HFFc6 (cell line): ENCODE measurements at places on chromosomes 5 and 9.

DNA sequence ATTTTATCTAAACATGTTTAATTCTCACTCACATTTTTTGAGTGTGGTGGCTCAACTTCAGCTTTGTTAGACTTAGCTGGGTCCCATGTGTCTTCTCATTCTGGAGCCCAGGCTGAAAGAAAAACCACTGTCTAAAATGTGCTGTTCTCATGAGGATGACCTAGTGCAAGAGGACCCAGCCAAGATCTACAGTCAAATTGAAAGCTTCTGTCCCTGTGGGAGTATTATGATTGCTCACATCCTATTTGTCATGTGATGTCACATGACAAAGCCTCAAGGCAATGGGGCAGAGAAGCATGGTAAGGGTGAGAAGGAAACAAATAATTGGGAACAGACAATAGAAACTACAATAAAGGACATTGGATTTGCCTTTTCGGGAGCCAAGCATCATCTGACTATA is 113.4 kb upstream of the ASTN2 start:
- no peak for DNase-seq

- peak; percentile 18 for DNase-seq
Measured at GRCh38 chr5:172178991-172179989, 8.7 kb downstream of the STK10 start.

DNA sequence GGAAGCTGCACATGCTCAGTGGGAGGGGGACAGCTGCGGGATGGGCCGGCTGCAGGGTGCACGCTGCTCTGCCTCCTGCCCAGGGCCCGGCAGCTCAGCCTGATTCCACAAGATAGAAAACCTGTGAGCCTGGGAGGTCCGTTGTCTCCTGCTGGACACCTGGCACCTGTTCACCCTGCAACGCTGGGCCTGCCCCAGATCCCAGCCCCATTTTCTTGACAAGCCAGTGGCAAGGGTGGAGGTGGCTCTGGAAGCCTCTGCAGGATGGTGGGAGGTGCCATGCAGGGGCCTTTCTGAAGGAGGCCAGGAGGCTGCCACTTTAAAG is 68.1 kb upstream of the RNF130 start:
- no peak for DNase-seq

- peak; percentile 89 for DNase-seq
Measured at GRCh38 chr9:16337322-16338029, 533.0 kb downstream of the BNC2 start.

DNA sequence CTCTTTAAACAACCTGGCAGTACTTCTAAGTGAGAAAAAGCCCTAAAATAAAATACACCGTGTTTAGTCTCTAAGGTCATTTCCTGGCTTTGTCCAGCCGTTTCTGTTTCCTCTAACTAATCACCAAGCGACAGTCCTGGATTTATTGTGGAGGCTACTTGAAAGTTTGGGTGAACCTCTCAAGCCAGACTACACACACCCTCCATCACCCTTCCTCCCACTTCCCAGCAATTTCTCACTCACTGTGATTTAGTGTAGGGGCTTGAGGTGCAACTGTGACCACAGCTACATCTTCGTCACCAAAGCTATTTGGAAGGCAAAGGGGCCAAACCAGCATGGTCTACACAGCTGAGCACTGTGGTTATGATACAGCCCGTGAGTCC is 240.0 kb upstream of the SLC24A2 start:
- no peak for DNase-seq

- no peak for DNase-seq
Measured at GRCh38 chr5:52043543-52043942, 660.3 kb downstream of the ISL1 start.

DNA sequence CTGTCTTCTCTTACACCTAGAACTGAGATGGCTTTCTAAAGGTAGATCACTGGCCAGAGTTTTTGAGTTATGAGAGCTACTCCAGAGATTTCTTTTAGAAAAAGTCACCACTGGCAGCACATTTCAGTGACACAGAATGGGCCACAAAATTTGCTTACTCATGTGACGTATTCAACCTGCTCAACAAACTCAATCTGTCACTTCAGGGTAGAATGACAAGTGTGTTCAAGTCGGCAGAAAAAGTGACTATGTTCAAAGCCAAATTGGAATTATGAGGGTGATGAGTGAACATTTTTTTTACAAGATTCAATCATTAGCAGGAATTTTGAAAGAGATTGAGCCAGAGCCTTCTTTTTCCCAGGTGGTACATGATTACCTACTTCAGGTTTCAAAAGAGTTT is 46.5 kb downstream of the TAF11L14 start:
- DNase-seq: no peak

- no peak for DNase-seq
Measured at GRCh38 chr9:69834056-69834455, 13.4 kb downstream of the CFAP95 start.

- DNase-seq: peak; percentile 76
Measured at GRCh38 chr5:132007399-132008162, 3.9 kb downstream of the ACSL6 start.

DNA sequence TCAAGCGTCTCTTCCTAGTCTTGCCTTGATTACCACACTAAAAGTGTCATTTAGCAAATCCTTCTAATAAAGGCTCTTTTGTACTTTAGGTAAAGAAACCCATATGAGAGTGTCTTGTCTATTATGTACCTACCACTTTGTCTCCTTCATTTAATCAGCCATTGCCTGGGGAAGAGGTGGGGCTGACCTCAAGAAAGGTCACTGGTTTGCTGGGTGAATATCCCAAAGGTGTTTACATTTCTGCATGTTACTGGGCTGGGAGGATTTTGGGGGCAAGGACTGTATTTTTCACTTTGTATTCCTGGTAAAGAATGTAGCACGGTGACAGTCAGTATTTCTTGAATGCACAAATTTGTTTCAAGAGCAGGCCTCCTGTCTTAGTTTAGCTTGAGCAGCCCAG is 11.9 kb upstream of the RPS23 start:
- DNase-seq: no peak

DNA sequence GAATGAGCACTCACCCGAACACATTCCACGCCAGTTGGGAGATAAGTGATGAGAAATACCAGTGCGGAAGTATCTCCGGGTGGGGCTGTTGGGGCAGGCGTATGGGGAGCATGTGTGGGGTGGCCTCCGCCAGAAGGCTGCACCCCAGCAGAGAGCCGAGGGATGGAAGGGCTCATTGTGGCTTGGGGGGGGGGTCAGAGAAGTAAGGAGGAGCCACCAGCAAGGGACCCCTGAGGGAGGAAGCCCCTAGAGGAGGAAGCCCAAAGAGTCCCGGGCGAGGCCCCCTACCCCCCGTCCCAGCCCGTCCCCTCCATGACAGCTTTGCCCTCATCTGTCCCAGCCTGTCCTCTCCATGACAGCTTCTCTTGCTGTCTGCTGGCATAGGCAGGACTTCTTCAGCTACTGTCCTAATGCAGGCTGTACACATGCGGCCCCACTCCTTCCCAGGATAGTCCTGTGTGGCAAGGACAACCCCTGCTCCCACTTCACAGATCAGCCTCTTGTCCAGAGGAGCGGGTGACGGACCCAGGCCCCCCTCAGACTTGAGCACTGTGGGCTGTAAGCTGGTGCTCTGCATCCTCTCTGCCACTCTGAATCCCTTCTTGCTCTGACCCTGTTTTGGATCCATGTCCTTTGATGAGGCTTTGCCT is 239.6 kb downstream of the CACNA1B start:
- DNase-seq: no peak

- no peak for DNase-seq
Measured at GRCh38 chr9:104849023-104849422, 78.9 kb downstream of the ABCA1 start.

DNA sequence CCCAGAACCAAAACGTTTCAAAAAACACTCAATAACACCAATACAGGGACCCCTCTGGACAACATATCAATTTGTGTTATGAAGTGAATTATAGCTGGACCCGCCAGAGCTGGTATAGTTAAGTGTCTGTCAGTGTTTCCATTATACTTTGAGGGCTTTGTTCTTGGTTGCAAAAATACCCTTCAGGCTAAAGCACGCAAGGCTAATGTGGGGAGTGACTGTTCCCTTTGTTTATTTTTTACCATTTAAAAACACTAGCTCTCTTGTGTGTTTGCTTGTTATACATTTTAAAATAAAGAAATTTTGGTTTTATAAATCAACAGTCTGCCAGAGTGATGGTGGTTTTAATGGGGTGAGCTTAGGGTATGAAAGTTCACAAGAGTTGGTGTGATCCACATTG is 859.5 kb downstream of the PTPRD start:
- no peak for DNase-seq

DNA sequence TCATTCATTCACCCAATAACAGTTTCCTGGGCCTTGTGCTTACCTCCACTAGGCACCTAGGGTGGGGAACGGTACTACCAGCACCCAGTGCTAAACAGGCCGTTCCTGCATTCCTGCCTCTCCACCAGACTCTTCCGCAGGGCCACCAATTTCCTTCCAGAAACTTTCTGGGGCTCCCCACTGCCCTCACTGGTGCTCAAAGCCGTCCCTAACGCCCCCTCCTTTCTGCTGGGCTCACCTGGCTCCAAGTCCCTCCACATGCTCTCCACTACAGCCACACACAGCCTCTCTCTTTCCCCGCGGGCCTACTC is 1.4 kb downstream of the PHF19 start:
- no peak for DNase-seq

- no peak for DNase-seq
Measured at GRCh38 chr5:180130876-180131740, 59.5 kb upstream of the RNF130 start.

- DNase-seq: no peak
Measured at GRCh38 chr5:82341325-82341724, 63.2 kb upstream of the RPS23 start.

- no peak for DNase-seq
Measured at GRCh38 chr5:68780299-68780955, 313.4 kb upstream of the SLC30A5 start.

GRCh38 chr9:109830545-109830944 is 50.5 kb downstream of the PALM2AKAP2 start:
- DNase-seq: no peak

GRCh38 chr5:150801117-150801927 is 22.8 kb downstream of the SMIM3 start:
- peak; percentile 58 for DNase-seq

DNA sequence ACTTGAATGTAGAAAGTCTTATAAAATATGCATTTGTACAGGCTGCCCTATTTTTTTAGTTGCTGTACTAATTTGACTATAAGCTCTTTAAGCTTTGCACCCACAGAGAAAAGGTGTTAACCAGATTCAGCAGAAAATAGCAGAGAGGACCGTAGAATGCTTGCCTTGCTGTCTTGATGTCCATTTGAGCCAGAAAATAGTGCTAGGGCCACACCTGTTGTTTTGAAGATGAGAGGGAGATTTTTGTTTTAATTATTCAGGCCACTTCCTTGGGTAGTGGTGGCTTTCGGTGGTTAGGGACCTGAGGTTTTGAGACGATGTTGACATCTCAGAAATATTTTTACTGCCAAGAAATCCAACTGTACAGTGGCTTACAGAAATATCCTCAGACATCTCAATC is 196.0 kb downstream of the SPATA31D1 start:
- no peak for DNase-seq

DNA sequence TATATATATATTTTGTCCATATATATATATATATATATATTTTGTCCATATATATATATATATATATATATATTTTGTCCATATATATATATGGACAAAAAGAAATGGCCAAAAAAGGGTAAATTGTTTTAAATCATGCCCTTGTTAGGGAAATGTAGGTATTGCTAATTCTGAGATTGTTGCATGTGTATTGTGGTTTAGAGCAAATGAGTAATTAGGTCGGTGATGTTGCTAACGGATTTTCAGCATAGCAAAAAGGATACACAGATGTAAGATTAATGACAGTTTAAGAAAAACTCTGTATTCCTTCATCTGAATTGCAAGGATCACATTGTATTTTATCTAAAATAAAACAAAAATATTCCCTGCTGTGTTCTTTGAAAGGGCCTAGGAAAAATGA is 40.2 kb downstream of the OSTF1 start:
- DNase-seq: no peak

DNA sequence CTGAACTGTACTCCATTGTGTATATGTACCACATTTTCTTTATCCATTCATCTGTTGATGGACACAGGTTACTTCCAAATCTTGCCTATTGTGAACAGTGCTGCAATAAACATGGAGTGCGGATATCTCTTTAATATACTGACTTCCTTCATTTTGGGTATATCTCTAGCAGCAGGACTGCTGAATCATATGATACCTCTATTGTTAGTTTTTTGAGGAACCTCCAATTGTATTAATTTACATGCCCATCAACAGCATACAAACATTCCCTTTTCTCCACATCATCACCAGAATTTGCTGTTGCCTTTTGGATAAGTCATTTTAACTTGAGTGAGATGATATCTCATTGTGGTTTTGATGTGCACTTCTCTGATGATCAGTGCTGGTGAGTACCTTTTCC is 81.8 kb upstream of the FAM120A start:
- no peak for DNase-seq

- DNase-seq: no peak
Measured at GRCh38 chr5:159736844-159737243, 179.4 kb upstream of the ADRA1B start.

DNA sequence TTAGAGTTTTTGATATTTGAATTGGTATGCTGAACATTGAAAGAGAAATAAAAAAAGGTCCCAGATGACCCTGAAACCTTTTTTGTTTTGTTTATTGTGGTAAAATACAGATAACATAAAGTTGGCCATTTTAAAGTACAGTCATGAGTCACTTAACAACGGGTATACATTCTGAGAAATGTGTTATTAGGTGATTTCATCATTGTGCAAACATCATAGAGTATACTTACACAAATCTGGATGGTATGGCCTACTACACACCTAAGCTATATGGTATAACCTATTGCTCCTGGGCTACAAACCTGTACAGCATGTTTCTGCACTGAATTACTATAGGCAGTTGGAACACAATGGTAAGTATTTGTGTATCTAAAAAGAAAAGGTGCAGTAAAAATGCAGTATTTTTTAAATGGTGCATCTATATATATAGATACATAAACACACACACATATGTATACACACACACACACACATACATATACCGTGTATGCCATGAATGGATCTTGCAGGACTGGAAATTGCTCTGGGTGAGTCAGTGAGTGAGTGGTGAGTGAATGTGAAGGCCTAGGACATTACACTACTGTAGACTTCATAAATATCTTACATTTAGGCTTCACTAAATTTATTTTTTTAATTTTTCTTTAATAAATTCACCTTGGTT is 31.0 kb downstream of the TTC1 start:
- DNase-seq: no peak

- DNase-seq: no peak
Measured at GRCh38 chr9:5113523-5113922, 71.9 kb downstream of the INSL6 start.

DNA sequence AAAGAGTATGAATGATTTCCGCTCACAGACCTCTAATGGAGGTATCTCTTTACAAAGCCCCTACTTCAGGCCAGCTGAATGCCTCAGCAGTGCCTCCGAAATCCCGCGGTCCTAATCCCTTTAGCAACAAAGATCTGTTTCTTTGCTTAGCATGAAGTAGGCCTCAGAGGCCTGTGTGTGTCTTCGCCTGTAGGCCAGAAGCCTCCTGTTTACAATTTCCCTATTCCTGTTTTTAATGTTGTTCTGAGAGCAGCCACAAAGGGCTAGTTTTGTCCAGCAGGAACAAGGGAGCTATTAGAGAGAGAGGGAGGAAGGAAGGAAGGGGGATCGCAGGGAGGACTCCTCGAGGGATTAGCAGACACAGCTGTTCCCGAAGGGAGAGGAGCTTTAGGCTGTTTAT is 166.4 kb upstream of the SPRY4 start:
- DNase-seq: no peak

GRCh38 chr5:95887977-95888376 is 65.5 kb upstream of the GLRX start:
- no peak for DNase-seq

- DNase-seq: no peak
Measured at GRCh38 chr5:884345-885126, 8.1 kb downstream of the BRD9 start.

GRCh38 chr9:35306283-35306682 is 144.5 kb downstream of the UNC13B start:
- DNase-seq: peak; percentile 24
